ENCODE measurements at places on chromosomes 12 and 14.

DNA sequence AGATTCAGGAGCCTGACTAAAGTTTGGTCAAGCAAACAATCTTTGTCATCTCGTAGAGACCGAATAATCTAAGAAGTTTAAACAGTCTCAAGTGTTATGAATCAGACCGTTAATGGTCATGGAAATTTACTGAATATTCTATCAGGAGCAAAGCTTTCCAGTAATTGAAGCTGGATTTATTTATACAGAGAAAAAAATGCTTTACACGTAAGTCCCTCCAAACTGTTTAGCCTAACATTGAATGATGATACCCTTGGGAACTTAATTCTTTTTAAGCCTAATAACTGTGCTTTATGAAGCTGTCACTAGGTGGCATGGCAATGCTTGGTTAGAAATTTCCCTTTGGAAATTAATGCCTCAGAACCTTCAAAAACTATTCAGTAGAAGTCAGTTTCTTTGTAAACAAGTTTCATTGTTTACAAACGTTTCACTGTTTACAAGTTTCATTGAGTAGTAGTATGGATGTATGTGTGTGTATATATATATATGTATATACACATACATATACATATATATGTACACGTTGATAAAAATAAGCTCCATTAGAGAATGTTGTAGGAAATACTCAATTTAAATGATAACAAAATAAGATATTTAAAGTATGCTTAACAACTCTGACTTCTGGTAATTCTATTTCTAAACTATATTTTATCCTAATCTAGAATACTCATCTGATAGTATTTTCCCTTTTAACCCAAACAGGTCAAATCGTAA, 32.1 kb downstream of the DEPDC4 start:
- DNase-seq = peak; percentile 5

DNA sequence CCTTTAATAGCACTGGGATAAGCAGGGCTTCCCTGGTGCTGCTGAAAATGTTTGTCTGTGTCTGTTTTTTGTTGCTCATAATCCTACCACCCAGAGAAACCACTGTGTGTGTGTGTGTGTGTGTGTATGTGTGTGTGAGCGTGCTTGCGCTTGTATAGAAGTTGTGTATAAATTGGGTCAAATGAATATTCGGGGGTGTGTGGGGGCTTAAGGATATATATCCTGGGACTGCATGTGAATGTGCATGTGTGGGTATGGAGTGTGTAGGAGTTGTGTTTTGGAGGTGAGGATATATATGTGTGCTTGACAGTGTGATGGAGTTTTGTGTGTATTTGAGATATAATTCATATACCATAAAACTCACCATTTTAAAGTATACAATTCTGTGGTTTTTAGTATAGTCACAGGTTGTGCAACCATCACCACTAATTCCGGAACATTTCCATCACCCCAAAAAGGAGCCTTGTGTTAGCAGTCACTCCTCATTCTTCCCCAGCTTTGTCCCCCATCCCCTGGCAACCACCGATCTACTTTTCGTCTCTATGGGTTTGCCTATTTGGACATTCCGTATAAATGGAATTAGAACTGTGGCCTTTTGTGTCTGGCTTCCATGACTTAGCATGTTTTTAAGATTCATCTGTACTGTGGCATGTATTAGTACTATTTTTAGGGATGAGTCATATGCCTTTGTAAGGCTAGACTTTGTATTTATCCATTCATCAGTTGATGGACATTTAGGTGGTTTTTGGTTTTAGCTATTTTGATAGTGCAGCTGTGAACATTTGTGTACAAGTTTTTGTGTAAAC, 25.6 kb downstream of the TCTN1 start:
- no peak for DNase-seq

GRCh38 chr12:121575952-121576625, 4.7 kb downstream of the KDM2B start:
- DNase-seq = no peak

GRCh38 chr12:94326727-94327126, 132.9 kb downstream of the CEP83 start:
- no peak for DNase-seq

GRCh38 chr14:32379447-32379846, 50.3 kb downstream of the AKAP6 start:
- no peak for DNase-seq

DNA sequence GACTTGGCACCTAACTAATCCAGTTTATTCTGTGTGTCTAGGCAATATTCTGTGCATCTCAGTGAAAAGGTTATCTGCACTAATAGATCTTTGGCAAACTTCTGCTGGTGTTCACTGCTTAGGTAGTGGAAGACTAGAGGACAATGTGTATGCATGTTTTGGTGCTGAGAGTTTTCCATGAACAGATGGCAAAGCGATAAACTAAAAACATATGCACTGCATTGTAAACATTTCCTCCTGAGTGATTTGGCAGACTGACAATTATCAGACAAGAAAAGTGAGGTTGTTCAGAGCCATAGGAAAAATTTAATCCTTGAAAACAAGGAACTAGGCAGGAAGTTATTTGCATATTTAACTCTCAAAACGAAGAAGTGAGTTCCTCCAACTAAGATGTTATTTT, 400.4 kb downstream of the ATP23 start:
- DNase-seq = peak; percentile 95

- DNase-seq = no peak
Measured at GRCh38 chr14:105453847-105454246, 20.8 kb upstream of the CRIP2 start.

DNA sequence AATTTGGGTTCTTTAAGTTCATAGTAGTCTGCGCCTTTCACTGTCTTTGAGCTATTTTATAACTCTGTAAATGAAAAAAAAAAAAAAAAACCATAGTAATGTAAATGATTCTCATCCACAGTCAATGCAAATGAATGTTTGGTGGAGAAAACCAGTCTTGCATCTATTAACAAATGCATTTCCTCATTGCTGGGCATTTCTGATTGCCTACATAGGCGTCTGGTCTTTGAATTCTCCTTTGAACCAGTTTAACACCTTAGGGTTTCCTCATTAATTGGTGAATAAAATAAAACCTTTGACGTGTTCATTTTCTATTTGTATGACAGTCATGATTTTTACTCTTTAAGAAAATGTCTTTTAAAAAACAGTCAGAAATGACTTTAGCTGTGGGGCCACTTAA, 114.8 kb downstream of the C12orf75 start:
- DNase-seq = no peak

GRCh38 chr14:44639781-44640385, 132.8 kb upstream of the FSCB start:
- no peak for DNase-seq

DNA sequence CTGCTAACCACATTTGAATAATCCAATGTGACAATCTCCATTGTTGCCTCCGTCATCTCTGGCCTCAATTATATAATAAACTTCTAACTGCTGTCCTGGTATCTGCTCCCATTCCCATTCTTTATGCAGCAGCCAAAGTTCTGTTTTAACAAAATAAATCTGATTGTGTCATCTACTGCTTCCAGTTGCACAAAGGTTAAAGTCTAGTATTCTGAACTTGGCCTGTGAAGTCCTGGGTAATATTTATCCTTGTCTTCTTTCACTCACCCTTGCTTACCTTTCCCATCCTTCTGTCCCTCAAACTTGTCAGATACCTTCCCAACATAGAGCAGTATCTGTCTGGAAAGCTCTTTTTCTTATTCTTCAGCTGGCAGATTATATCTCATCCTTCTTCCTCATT, 19.3 kb upstream of the STRAP start:
- DNase-seq = no peak

DNA sequence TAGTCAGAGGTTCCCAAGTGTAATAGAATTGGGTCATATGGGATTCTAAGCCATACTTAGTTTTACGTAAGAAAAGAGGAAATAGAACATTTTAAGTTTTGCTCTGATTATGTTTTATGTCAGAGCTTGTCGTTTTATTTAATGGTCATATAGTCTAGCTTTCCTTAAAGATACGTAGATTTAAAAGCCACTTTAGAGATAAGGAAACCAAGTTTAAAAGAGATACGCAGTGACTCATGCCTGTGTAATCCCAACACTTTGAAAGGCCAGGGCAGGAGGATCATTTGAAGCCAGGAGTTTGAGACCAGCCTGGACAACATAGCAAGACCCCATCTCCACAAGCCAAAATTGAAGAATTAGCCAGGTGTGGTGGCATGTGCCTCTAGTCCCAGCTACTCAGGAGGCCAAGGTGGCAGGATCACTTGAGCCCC, 19.5 kb downstream of the MAPK1IP1L start:
- no peak for DNase-seq

- DNase-seq = no peak
Measured at GRCh38 chr12:42758806-42759205, 169.3 kb upstream of the PRICKLE1 start.

GRCh38 chr12:123003257-123003656, 22.8 kb downstream of the ARL6IP4 start:
- DNase-seq = no peak

DNA sequence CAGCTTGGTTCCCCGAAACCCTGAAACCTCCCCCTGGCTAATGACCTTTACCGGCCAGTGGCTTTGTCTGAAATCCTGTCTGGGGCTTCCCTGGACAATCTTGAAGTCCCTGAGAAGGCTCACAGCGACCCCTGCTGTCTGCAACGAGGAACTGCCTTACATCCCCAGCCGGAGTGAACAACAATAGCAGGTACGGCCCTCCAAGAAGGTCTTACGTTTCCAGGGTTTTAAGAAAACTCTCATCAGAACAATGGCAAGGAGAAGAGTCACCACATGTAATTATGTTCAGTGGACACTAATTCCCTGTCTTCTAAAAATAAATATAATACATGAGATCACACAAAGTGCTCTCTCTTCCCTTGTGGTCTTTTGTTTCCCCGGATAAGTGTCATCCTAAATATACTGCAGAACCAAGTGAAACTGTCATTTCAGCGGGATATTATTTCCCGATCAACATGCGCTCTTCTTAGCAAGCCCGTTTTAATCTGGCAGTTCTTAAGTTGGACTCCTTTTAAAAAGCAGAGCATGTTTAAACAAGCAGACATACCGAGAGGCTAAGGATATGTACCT, 53.3 kb downstream of the RBM19 start:
- peak; percentile 29 for DNase-seq

DNA sequence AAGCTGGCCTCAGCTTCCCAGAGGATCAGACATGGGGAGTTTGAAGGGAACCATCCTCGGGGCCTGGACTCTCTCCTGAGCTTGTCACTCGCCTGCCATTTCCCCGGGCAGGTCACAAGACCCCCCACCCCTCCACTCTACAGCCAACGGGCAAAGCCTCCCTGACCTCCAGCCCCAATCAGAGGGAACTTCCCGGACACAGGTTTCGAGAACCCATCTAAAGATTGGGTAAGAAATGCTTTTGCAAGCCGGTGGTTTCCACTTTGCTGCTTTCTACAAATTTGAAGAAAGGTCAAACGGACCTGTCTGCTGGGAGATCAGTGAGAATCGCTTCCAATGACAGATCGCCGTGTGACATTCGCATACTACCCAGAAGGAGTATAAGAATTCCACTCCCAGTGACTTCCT, 89.6 kb downstream of the SCARB1 start:
- DNase-seq = no peak

DNA sequence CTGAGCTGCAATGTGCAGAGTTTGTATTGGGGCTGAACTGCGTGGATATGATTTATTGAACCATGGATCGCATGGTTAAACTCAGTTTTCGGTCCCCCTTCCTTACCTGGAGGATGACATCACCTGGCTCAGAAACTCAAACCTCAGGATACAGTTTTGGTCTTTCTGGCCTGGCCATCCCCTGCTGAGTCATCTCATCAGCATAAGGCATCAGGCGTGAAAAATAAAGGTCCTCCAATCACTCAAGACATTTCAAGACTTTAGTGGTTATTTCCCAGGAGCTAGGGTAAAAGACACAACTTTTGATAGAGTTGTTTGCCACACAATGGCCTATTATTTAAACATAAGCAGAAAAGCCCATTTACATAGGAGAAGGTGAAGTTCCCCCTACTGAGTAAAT, 631.1 kb upstream of the TMEM132C start:
- DNase-seq = no peak

DNA sequence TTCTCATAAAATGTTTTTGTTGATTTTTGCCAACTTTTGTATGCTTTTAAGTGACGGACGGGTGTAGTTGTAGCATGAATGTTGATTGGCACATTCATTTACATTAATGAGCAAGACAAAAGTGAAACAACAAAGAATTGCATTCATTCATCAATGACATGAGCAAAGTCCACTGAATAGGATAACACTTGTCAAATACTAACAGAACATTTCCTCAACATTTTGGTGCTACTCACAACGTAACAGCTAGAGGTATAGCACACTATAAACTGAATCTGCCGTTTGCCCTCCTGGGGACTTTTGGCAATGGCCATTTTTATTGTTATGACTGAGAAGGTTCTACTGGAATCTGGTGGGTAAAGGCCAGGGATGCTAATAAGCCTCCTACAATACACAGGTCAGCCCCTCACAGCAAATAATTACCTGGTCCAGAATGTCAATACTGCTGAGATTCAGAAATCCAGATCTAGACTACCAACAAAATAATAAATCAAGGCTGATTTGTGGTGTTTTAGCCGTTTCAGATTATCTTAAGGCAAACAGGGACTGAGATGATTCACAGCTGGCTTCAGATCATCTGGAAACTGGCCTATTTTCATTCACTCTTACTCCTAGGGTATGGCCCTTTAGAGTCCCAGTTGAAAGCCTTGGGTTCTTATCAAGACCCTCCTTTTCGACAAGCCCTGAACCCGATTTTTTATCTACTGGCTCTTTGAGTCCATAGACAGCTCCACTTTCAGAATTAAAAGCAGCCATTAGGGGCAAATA, 22.5 kb upstream of the CDKN3 start:
- no peak for DNase-seq

- DNase-seq = no peak
Measured at GRCh38 chr12:6724409-6724797, 557 bp downstream of the COPS7A start.

DNA sequence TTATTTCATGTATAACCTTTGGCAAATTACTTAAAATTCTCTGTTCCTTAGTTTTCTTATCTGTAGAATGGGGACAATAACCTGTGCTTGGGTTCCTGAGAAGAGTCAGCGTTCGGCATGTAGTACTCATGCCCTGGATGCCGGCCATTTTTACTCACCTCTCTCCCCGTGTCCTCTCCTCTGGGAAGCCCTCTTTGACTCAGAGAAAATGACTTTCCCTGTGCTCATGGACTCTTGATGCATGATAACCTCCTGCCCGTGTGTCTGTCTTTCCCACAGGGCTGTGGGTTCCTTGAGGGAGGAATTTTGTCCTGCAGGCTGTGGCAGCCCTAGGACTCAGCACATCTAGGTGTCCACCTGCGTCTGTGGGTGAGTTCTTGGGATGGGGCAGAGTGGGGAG, 5.8 kb upstream of the C1RL start:
- DNase-seq = no peak

GRCh38 chr14:100603341-100604120, 16.3 kb upstream of the BEGAIN start:
- no peak for DNase-seq

Measured in pulmonary artery endothelial cell (primary cell).